Activated CD4-positive, alpha-beta memory T cell treated with anti-CD3 and anti-CD28 coated beads, Interleukin-2, amount 10 ng/mL, durations not matched to agents 7 days and 5 days (primary cell): ENCODE measurements at places on chromosomes 7 and 10. TPM values are rescaled to one million over a fixed set of nuclear protein-coding genes. Genes with fewer than 3 reads are reported as not detected.

DNA sequence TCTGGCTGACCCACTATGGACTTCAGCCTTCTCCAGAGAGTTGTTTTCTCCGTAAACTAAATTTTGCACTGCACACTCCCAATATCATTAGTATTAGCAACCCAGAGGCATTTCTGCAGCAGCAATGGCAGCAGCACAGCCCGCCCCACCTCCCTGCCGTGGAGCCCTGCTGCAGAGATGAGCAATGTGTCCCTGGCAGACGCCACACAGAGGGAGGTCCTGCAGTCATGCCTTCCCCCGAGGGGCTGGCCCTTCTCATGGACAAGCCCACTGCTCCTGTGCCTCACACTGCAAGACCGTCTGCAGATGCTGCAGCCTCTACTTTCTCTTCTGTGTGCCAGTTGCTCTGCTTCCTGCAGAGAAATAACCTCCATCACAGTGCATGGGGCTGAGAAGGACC lies 393.4 kb upstream of the MKI67 start:
- no peak for DNase-seq

DNA sequence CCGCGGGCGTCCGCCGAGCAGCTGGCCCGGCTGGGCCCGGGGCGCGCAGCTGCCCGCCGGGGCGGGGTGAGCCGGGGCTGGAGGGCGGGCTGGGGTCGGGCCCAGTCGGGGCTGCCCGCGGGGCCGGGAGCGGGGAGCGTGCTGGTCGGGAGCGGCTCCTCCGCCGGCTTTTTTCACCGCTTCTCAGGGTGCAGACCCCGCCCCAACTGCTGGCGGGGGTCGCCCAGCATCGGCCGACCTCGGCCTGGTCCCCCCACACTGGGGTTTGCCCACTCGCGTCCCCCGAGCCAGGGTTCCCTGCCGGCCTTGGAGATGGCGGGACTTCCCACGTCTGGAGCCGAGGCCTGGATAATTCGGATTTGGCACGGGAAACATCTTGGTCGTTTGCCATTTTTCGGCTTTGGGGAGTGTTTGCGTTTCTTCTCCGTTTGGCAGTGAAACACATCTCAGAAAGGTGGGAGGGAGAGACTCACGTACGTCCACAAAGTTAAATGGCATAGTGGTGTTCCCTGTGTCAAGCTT lies 432 bp downstream of the TMEM248 start:
- DNase-seq: peak; percentile 31

GRCh38 chr7:124856299-124856888 lies 73.2 kb downstream of the POT1 start:
- DNase-seq: no peak

DNA sequence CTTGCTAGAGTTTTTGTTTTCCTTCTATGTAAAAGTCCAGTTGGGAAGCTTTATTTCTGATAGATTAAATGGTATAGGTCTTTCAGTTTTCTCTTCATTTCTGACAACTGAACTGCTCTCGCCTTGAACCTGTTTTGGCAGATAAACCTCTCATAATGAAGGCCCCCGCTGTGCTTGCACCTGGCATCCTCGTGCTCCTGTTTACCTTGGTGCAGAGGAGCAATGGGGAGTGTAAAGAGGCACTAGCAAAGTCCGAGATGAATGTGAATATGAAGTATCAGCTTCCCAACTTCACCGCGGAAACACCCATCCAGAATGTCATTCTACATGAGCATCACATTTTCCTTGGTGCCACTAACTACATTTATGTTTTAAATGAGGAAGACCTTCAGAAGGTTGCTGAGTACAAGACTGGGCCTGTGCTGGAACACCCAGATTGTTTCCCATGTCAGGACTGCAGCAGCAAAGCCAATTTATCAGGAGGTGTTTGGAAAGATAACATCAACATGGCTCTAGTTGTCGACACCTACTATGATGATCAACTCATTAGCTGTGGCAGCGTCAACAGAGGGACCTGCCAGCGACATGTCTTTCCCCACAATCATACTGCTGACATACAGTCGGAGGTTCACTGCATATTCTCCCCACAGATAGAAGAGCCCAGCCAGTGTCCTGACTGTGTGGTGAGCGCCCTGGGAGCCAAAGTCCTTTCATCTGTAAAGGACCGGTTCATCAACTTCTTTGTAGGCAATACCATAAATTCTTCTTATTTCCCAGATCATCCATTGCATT lies 27.1 kb downstream of the MET start:
- no peak for DNase-seq

GRCh38 chr7:71637578-71637977 lies 505.6 kb downstream of the GALNT17 start:
- no peak for DNase-seq

DNA sequence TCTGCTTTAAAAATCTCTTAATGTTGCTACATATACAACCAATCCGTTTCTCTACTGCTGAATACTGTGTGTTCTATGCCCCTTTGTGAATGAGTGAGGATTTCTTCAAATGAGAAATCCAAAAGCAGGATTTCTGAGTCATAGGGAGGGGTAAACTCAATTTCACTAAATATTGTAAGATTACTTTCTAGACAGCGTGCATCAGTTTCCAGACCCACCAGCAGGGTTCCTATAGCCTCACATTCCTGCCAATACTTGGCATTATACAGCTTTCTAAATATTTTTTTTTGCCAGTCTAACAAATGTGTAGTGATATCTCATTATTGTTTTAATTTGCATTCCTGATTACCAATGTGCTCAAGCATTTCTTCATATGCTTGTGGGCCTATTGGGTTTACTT lies 35.5 kb downstream of the GPR158 start:
- no peak for DNase-seq

GRCh38 chr7:155296006-155296787 lies 1.5 kb upstream of the INSIG1 start:
- DNase-seq: no peak

DNA sequence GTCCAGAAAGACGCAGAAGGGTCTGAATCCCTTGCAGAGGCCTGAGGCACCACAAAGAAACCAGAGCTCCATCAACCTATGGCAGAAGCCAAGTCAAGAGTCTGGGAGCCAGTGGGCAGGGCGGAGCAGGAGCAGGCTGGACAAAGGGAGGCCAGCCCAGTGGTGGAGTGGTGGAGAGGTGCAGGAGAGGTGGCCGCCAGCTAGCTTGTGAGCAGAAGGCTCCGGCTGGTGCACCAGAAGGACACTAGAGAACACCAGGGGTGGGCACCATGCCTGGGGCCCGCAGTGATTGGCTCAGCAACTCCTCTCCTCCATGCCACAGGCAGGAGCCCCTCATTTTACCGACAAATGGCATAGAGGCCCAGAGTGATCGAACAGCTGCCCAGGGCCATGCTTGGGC lies 186.6 kb downstream of the GRID1 start:
- DNase-seq: no peak

DNA sequence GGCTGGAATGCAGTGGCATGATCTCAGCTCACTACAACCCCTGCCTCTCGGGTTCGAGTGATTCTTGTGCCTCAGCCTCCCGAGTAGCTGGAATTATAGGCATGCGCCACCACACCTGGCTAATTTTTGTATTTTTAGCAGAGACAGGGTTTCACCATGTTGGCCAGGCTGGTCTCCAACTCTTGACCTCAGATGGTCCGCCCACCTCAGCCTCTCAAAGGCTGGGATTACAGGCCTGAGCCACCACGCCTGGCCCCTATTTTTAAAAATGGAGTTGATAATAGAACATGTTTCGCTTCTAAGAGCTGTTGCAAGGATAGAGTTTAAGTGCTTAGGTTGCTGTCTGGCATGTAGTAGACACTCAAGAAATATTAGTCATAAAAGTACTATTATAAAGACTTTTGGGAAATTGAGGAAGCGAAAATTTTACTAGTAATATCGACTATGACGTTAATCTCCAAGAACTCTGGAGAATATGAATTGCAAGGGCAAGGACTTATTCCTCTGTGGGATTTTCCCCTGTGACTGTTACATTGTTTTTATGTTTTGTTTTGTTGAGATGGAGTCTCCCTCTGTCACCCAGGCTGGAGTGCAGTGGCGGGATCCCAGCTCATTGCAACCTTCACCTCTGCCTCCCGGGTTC lies 7.9 kb downstream of the GTF2I start:
- DNase-seq: no peak

DNA sequence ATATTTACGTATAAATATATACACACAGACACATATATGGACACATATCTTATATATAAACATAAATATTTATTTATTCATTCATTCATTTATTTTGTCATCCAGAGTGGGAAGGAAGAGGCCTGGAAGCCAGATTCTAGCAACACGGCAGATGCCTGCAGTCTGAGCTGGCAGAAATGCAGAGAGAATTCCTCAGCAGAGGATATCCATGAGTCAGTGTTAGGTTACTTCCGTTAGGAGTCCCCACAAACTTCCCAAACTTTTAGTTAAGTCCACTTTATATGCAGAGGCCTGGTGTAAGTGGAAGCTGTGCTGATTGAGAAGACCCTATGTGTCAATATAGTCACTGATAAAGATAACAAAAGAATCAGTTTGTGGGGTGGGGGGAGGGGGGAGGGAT lies 89.6 kb downstream of the PPP1R17 start:
- no peak for DNase-seq

- no peak for DNase-seq
These were observed 455.4 kb upstream of the NFE2L3 start for GRCh38 chr7:25696571-25696970.

DNA sequence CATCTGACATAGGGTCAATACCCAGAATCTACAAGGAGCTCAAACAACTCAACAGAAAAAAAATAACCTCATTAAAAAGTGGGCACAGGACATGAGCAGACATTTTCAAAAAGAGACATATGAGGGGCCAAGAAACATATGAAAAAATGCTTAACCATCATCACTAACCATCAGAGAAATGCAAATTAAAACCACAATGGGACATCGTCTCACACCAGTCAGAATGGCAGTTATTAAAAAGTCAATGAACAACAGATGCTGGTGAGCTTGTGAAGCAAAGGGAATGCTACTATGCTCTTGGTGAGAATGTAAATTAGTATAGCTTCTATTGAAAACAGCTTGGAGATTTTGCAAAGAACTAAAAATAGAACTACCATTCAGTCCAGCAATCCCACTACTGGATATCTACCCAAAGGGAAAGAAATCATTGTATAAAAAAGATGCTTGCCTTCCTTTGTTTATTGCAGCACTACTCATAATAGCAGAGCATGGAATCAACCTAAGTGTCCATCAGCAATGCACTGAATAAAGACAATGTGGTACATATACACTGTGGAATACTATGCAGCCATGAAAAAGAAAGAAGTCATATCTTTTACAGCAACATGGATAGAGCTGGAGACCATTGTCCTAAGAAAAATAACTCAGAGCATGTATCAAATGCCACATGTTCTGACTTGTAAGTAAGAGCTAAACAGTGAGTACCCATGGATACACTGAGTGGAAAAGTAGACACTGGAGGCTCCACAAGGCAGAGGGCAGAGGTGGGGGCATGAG lies 139.8 kb downstream of the ADARB2 start:
- DNase-seq: no peak

DNA sequence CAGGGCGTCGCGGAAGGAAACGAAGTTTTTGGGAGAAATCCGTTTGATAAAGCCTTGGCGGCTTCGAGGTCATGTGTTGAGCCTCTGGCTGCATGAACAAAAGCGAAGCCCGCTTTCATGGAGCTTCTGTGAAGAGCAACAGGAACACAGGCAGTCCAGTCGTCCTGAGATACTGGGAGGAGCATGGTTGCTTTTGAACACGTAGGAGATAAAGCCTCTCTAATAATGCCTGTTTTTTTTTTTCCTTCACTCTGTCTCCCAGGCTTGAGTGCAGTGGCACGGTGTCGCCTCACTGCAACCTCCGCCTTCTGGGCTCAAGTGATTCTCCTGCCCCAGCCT lies 473 bp upstream of the ZNF32 start:
- DNase-seq: no peak

DNA sequence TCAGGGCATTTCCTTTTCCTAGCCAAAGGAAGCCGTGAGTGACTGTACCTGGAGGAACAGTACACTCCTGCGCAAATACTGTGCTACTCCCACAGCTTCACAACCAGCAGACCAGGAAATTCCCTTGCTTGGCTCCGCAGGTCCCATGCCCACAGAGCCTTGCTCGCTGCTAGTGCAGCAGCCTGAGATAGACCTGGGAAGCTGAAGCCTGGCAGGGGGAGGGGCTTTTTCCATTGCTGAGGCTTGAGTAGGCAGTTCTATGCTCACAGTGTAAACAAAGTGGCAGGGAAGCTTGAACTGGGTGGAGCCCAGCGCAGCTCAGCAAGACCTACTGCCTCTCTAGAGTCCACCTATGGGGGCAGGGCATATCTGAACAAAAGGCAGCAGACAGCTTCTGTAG lies 291.2 kb downstream of the HGF start:
- no peak for DNase-seq

GRCh38 chr7:76037310-76037709 lies 10.5 kb downstream of the STYXL1 start:
- DNase-seq: no peak

GRCh38 chr10:62025901-62026879 lies 124.7 kb downstream of the ARID5B start:
- DNase-seq: no peak

DNA sequence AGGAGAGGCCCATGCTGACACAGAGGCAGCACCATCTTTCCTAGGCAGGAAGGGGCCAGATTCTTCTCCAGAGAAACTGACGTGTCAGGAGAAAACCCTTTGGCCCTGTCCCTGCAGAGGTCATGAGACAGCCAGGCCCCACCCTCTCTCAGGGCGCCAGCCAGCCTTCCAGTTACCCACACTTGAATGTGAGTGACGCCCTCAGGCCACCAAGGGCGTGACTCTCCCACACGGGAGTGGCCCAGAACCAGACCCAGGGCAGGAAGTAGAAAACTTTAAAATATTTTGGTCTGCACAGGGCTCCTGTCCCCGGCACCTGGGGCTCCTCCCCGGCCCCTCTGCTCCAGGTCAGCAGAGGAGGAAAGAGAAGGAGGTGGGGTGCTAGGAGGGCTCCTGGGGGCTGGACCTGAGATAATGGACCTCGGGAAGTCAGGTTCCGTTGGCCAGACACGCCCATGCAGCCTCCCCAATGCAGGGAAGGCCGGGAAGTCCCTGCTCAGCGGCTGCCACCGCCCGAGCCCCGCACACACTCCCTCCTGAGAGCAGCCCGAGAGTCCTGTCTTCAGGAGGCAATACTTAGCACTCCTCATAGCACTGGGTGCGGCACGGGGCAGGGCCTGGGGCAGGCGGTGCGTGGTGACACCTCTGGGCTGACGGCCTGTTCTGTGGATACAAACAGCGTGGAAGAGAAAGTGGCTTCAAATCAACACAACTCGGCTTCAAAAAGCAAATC lies 67.0 kb upstream of the CFAP46 start:
- peak; percentile 19 for DNase-seq

- DNase-seq: no peak
These were observed 171.9 kb upstream of the SP8 start for GRCh38 chr7:20958572-20958971.

GRCh38 chr7:150340024-150340749 lies 1.2 kb downstream of the RARRES2 start:
- no peak for DNase-seq

- DNase-seq: peak; percentile 25
These were observed 29.0 kb upstream of the WDFY4 start for GRCh38 chr10:48655411-48656240.

The OR6B1 gene
- total RNA-seq: not detected

The H2BK1 gene
- not detected for total RNA-seq

The ZNF485 gene
- total RNA-seq: 1.5 TPM

The GIMAP6 gene
- 85.9 TPM for total RNA-seq

The SPACDR gene
- total RNA-seq: 4.3 TPM

The SLC16A9 gene
- 0.58 TPM for total RNA-seq

The NUTM2B gene
- 1.6 TPM for total RNA-seq

The OPALIN gene
- not detected for total RNA-seq

The C7orf57 gene
- 0.28 TPM for total RNA-seq

The TACC2 gene
- total RNA-seq: not detected

The GTF2I gene
- 143 TPM for total RNA-seq
